GM18507 (cell line): ENCODE measurements at places on chromosomes 11 and 22.

- no peak for DNase-seq
Measured at GRCh38 chr11:76857781-76858410, 2.8 kb upstream of the ACER3 start.

GRCh38 chr11:43359422-43359818 lies 700 bp downstream of the TTC17 start:
- peak; percentile 4 for DNase-seq

- DNase-seq: no peak
Measured at GRCh38 chr11:133984828-133985227, 28.1 kb upstream of the IGSF9B start.

DNA sequence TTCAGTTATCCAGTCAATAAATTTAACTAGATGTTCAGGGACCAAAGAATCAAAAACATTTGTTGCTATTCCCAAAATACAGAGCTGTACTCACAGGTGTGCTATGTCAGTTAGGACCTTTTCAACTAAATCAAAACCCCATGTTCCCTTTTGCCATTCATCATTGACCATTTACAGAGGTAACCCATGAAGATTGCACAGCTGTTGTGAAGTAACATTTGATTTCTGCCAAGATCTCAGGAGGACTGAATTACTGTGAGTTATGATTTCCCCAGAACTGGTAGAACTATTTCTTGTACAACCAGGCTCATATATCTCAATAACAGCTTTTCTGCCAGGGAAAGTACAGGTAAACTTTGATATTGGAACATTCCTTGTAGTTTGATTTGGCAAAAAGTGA lies 131.1 kb upstream of the FIBIN start:
- DNase-seq: no peak

DNA sequence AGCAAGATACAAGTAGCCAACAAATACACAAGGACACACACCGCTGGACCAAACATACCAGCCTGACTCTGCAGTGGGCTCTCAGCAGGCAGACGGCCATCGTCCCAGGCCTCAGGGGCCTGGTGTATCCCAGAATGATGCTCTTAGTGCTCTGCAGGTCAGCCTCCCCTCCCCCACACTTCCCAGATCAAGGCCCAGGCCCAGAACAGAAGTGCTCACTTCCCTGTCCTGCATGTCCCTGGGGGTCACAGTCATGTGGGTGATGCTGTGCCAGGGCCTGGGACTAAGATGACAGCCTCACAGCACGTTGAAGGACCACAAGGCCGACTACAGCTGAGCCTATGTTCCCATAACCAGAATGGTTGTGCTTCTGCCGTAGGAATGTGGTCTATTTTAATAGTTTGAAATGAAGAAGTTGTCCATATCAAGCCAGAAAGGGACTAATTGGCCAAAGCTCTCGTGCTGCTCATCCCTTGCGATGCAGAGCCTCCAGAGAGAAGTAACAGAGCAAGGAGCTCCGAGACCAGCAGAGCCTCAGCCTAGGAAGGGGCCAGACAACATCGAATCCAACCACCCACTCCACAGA lies 48.6 kb downstream of the GAB4 start:
- DNase-seq: no peak

- no peak for DNase-seq
Measured at GRCh38 chr22:46578824-46579561, 41.2 kb upstream of the GRAMD4 start.

DNA sequence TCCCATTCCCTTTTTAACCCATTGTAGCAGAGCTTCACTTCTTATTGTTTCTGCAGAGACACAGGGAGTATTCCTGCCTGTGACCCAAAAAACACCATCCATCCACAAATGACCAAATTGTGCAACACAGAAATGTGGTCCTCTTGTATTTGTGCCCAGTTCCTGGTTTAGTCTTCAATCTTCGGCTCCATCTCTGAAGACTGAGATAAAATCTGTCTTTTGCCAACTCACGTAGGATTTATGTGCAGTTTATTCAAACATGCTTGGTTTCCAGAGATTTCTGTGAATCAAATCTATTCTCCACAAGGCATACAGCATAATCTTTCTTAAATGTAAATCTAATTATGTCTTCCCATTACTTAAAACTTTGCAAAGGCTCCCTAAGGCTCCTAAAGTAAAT lies 307.0 kb downstream of the AASDHPPT start:
- DNase-seq: no peak

GRCh38 chr11:133162227-133162626 lies 370.1 kb downstream of the OPCML start:
- no peak for DNase-seq

- no peak for DNase-seq
Measured at GRCh38 chr22:46635756-46636155, 15.6 kb downstream of the GRAMD4 start.

GRCh38 chr11:37407461-37407860 lies 809.4 kb upstream of the RAG2 start:
- DNase-seq: no peak

DNA sequence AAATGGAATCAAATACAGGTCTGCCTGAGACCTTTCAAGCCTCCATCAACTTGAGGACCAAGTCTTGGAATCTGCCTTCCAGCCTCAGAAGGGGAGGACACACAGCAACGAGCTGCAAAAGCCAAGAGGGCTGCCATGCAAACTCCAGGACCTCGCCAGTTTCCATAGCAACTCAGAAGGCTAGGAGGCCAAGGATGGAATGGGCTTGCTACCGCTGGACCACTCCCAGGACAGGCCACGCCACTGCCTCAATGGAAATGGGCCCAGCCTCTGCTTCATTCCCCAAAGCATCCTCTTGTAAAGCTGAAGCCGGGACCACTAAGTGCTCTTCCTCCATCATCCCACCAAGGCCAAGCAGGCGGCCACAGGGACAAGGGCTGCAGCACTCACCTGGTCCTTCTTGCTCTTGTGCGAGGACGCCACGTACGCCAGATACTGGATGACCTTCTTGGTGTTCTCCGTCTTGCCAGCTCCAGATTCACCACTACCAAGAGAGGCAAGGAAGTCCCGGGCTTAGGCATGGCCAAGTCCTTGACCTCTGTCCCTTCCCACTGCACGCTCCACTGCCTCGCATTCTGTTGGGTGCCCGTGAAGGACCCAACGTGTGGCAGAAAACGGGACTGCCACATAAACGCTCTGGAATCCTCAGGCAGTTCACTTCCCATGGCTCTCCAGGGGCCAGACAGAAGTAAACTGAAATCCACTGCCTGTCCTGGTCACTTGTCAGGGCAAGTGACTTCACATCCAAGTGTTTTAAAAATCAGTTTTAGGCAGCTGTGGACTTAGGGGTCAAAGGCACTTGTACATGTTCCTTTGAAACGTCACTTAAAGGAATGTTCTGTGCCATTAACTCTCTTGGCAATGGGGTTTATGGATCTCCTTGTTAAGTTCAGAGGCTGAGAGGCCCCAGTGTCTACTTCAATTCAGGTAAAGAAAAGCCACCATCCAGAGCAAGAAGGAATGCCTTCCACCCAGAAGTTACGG lies 61.3 kb downstream of the MYH9 start:
- DNase-seq: no peak

GRCh38 chr11:31856248-31856647 lies 45.1 kb upstream of the PAX6 start:
- DNase-seq: no peak

- DNase-seq: no peak
Measured at GRCh38 chr11:10273738-10274137, 20.3 kb downstream of the SBF2 start.

GRCh38 chr11:116100016-116100415 lies 595.8 kb upstream of the CADM1 start:
- DNase-seq: no peak

DNA sequence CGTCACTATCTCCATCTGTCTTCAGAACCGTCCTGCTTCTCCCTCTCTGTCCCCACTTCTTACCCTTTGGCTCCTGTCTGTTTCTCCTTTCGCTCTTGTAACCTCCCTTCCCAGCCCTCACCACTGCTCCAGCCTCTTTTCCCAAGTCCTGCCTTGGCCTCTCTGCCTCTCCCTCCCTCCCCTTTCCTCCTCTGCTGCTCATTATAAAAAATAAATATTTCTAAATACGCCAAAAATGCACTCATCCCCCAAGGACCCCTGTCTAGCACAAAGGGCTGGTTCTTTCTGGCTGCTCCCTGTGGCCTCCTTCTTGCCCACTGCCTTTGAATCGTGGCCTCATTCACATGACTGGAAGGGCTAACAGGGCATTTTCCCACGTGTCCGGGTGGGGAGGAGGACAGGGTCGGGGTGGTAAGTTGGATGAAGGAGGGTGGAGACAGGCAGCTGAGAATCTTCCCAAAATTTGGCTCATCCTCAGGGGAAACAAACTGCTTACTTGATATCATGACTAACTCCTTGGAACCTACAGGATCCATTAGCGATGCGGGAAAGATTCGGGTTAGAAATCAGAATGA lies 26.4 kb upstream of the OAF start:
- DNase-seq: no peak

DNA sequence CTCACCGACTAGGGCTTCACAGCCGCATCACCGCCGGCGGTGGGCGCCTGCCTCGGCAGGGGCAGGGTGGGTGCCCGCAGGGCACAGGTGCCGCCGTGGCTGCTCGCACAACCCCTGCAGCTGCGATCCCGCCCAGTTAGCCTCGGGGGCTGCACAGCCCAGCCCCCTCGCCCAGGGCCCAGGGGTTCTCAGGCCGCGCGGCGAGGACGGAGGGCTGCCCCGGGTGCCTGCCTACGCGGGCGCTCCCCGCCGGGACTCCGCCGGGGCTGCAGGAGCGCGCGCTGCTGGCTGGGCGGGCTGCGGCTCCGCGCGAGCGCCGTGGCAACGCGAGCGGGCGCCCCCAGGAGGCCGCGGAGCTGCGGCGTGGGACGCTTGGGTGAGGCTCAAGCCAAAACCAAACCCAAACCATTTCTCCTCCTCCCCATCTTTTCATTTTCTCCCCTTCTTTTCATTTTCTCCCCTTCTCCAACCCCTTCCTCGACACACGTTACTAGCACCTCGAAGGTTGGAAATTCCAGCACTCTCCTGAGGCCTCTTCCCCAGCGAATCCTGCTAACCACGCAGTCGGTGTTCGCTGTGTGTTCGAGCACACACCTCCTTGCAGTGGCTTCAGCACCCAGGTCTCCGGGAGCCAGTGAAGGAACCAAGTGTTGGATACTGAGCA lies at the start of gene MICAL3:
Gene MICAL3, minus strand, starts transcription at position 286 of the 664 bp plus-strand sequence. CDS start 117,749 bp downstream, outside the sequence.
- DNase-seq: peak; percentile 57

- no peak for DNase-seq
Measured at GRCh38 chr11:34749666-34750659, 129.1 kb downstream of the EHF start.

DNA sequence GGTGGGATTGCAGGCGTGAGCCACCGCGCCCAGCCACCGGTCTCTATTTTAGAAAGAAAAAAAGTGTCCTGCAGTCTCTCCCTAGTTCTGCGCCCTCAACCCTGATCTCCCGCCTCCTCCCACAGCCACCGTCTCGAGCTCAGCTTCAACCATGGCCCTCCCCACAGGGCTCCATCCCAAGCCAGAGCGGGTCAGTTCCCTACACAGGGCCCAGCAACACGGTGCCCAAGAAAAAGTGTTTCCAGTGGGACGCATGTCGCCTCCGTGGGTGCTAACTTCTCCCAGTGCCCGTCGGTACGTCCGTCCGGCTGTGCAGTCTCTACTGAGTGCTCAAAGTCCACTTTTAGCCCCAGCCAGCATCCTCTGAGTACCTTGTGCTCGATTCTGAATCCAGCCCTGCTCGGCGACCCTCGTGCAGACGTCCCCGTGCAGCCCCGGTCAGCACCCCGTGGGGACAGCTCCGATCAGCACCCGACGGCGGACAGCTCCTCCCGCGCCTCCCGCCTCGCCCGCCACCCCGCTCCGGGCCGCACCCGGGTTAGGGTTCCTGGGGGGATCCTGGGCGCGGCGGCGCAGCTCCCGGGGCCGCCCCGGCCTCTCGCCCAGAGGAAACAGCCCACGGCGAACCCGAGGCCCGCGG lies 657 bp upstream of the MAPK8IP2 start:
- no peak for DNase-seq

DNA sequence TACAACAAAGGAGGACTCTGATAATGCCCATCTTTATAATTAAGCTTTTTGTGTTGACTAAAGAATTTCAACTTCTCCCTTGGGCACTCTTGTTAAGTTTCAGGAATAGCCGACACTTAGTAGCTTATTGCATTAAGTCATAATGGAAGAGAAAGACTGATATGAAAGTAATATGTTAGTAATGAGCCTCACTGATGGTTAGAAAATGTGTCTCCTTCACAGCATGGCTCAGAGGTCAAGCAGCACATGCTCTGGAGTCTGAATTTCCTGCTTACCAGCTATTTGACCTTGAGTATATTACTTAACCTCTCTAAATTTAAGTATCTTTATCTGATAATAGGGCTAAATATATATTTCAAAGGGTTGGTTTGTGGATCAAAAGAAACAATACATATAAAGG lies 39.0 kb downstream of the PDGFD start:
- no peak for DNase-seq

GRCh38 chr11:71186806-71187205 lies 65.6 kb downstream of the SHANK2 start:
- no peak for DNase-seq

DNA sequence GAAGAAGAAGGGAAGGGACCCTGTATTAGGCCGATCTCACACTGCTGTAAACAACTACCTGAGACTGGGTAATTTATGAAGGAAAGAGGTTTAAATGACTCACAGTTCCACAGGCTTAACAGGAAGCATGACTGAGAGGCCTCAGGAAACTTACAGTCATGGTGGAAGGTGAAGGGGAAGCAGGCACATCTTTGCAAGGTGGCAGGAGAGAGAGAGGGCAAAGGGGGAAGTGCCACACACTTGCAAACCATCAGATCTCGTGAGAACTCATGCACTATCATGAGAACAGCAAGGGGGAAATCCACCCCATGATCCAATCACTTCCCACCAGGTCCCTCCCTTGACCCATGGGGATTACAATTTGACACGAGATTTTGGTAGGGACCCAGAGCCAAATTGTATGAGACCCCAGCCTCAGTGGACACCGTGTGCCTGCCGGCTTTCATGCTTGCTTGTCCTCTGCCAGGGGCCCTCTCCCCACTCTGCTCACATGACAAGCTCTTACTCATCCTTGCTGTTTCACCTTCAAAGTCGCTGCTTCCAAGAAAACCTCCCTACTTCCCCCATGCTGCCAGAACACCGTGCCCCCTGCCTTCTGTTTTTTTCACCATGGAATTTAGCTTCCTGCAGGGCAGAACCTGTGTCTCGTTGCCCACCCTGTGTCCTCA lies 23.3 kb upstream of the PPFIA1 start:
- DNase-seq: no peak

DNA sequence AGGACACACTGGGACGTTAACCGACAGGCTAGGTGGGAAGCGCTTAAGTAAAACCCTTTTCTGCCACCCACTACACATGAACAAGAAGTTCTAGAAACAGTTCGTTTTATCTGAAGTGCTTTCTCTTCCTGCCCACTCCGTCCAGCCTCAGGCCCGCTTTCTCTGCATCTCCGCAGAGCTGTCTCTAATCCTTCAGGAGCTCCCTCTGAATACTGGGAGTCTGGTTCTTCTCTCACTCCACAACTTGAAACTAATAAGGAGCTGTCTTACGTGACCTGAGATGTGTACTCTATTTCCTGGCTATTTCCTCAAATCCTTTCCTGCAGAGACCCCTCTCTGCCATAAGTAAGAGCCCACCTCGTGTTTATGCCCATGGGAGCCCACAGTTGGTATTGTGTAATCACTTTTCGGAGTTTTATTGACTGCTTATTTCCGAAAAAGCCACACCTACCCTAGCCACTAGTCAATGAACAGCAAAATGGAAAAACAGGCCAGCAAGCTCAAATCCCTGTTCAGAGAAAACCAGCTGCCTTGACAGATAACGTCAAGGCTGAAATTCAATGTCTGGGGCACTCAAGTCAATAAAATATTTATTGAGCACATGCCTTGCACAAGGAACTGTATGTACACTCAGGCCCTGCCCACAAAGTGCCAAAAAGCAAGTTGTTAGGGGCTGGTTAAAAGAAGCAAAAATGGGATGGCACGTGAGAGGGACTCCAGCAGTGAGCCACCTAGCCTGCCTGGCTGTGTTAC lies 4.9 kb downstream of the PC start:
- no peak for DNase-seq

GRCh38 chr11:91717169-91717568 lies 507.4 kb upstream of the FAT3 start:
- DNase-seq: no peak
